ENCODE measurements at places on chromosomes 2 and 18.

GRCh38 chr18:41829647-41830516 is 125.2 kb upstream of the PIK3C3 start:
- DNase-seq = no peak

GRCh38 chr18:13120983-13121441 is 97.5 kb upstream of the LDLRAD4 start:
- DNase-seq = no peak

- DNase-seq = no peak
These were observed 358.2 kb upstream of the MYT1L start for GRCh38 chr2:2689306-2689705.

- DNase-seq = no peak
These were observed 587.8 kb downstream of the ARHGAP15 start for GRCh38 chr2:143717053-143717452.

DNA sequence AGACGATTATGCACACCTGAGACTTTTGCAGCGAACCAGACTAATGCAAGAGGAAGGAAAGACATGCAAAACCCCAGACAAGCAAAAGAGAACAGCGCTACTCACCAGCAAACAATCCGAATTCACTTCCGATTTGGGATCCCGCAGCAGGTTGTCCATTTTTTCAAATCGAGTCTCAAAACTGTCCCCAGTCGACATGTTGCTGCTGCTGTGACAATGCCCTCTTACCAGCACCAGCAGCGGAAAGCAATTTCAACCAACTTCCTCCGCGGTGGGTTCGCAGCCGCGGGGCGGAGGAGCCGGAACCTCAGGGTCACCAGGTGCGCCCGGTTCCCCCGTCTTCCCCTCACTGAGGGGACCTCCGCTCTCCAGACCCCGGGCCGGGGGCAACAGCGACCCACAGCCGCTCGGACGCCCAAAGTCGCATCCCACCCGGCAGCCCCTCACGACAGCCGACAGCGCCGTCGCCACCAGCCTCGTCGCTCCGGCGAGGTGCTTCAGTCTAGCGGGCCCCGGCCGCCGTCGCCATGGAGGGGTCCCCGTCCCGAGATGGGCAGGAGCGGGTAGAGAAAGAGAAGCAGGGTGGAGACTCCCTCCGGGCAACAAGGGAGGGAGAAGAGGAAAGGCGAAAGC is 784 bp downstream of the ROCK1 start:
- peak; percentile 72 for DNase-seq

DNA sequence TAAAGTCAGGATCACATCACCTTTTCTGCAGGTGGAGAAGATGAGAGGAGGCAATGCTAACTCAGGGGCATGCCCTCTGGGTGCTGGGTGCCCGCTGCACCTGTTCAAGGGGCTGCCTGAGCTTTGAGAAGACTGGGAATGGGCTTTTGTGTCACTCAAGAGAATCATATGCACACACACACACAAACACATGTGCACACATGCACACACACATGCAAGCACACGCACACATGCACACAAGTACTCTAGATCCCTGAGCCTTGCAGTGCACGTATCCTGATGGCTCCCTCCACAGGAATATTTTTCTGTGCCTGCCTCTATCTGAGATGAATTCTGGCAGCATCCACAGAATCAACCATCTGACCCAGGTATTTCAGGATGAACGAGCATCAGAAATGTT is 110.0 kb upstream of the TEX51 start:
- DNase-seq = no peak

DNA sequence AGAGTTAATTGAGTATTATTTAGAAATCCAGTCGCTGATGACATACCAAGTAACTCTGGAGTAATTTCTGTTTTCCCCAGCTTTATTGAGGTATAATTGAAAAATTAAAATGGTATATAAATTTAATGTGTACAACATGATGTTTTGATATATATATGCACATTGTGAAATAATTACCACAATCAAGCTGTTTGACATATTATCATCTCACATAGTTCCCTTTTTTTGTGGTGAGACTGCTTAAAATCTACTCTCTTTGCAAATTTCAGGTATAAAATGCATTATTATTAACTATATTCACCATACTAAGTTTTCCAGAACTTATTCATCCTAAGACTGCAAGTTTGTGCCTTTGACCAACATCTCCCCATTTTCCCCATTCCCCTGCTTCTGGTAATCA is 25.0 kb upstream of the SPAG16 start:
- DNase-seq = no peak

DNA sequence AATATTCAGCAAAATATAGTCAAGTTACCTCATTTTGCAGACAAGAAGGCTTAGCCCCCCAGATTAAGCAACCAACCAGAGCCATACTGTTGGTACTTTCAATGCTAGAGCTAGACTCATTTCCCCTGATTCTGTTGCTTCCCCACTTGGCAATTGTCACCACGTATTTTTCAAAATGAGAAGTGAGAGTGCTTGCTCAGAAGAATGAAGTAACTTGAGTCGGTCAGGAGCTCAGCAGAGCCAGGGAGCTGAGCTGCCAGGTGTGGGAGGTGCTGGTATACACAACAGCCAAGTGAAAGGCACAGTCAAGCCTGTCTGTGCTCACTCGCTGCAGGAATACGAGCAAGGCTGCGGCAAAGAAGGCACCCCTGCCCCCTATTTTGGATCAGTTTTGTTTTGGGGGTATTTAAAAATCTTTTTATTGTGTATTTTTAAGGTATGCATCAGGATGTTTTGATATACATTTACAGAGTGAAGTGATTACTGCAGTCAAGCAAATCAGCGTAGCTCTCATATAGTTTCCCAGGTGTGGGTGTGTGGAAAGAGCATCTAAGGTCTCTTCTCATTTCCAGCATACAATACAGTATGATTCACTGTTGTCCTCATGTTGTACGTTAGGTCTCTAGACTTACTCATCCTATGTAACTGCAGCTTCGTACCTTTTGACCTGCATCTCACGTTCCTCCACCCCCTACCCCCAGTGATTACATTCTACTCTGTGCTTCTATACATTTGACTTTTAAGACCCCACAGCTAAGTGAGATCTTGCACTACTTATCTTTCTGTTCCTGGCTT is 62.4 kb downstream of the MRPS9 start:
- no peak for DNase-seq

- peak; percentile 61 for DNase-seq
These were observed 83.0 kb downstream of the LPIN1 start for GRCh38 chr2:11829324-11829946.

GRCh38 chr2:227890495-227891079 is 19.2 kb downstream of the DAW1 start:
- DNase-seq = peak; percentile 41

GRCh38 chr2:76008001-76008702 is 297.4 kb upstream of the GCFC2 start:
- no peak for DNase-seq

All from CD4-positive, alpha-beta T cell treated with Interleukin-12 subunit alpha and Interleukin-12 subunit beta, for 1 hour (primary cell).